ENCODE measurements at places on chromosomes 12 and 14.

DNA sequence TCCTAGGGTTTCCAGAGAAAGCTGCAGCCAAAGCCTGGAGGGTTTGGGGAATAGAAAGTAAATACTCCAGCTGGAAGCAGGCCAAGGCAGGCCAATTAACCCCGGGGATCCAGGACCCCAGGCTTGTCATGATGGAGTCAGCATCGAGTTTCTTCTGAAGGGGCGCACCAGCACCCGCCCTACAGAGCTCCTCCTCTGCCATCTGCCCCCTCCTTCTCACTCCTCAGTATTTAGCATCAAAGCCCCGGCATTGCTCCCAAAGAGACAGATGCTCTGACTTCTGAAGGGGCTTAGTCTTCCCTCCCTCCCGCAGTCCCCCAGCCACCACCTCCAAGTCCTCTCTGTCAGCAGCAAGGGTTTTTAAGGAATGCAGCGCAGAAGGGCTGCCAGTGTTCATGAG is 285.1 kb upstream of the NOS1 start:
- DNase-seq, result no peak

- no peak for DNase-seq
Measured at GRCh38 chr12:17918013-17918412, 172.0 kb downstream of the RERGL start.

DNA sequence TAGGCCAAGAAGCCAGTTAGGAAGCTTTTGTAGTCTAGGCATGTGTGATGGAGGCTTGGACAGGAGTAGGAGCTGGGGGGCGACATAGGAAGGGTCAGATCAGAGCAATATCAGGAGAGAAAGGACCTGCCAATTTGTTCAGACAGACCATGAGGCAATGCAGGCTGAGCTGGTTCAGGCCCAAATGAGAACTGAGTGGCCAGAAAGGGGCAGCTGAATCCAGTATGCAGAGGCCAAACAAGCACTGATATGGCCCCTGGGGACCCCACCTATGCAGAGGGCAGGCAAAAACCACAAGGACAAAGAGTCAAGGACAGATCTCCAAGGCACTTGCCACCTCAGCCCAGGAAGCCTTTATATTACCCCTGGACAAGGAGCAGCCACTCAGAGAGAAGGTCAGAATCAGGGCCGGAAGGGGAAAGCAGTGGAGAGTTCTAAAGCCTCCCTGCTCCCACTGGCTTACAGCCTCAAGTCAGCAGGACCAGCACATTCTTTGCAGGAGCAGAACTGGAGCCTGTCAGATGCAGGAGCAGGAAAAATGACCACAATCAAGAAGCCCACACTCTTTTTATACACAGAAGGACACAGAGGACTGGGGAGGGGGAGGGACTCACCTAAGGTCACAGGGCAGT is 37.2 kb downstream of the CLMN start:
- no peak for DNase-seq

GRCh38 chr14:105487986-105488777 is 1.5 kb downstream of the CRIP1 start:
- DNase-seq, result no peak

DNA sequence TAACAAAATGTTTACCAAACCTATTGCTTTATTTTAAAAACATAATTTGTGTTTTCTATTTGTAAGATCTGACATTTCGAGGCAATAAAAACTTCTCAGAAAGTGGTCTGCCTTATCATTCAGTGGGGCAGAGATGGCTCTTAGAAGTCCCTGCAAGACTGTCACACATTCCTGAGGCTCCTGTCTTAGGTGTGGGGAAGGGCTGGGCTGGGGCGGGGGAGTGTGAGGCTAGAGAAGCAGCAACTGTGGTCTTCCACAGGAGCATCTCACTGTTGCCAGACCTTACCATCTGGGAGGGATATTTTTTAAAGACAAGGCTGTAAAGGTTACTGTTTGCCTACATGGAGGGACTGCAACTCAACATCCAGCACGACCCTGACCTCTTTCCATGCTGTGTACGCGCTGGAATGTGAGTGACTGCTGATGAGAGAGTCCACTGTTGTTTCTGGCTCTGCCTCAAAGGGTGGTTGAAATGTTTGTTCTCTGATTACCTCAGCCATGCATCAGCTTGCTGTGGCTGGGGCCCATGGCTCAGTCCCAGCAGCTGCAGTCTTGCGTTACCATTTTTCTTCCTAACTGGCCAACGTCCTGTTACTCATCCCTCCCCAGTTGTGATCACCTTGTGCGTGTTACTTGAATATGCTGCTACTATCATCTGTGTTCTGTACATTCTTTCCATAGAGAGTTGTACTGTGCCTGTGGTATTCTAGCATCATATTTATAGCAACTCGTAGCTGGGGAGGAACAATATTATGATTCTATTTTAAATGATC is 12.4 kb downstream of the ERG28 start:
- no peak for DNase-seq

GRCh38 chr14:54549862-54550261 is 17.1 kb upstream of the SAMD4A start:
- no peak for DNase-seq

GRCh38 chr14:71762575-71762974 is 169.7 kb upstream of the RGS6 start:
- no peak for DNase-seq

DNA sequence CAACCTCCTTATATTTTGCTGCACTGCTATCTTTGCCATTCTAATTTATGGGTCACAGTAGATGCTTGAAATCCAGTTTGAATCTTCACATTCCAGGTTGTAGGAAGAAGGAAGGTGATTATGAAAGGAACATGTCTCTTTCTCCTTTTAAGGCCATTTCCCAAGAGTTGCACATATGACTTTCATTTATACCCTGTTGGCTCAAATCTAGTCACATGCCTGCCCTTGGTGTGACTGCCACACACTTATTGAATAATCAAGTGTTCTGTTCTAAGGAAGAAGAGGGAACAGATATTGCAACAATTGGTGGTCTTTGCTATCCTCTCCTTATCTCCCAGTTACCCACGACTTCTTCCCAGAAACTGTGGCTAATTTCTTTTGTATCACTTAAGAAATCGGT is 404.3 kb downstream of the TMEM117 start:
- no peak for DNase-seq

- DNase-seq, result no peak
Measured at GRCh38 chr12:863285-863684, 86.2 kb downstream of the RAD52 start.

- DNase-seq, result no peak
Measured at GRCh38 chr12:88856201-88856600, 275.9 kb upstream of the KITLG start.

- no peak for DNase-seq
Measured at GRCh38 chr12:50453872-50454271, 50.9 kb upstream of the DIP2B start.

DNA sequence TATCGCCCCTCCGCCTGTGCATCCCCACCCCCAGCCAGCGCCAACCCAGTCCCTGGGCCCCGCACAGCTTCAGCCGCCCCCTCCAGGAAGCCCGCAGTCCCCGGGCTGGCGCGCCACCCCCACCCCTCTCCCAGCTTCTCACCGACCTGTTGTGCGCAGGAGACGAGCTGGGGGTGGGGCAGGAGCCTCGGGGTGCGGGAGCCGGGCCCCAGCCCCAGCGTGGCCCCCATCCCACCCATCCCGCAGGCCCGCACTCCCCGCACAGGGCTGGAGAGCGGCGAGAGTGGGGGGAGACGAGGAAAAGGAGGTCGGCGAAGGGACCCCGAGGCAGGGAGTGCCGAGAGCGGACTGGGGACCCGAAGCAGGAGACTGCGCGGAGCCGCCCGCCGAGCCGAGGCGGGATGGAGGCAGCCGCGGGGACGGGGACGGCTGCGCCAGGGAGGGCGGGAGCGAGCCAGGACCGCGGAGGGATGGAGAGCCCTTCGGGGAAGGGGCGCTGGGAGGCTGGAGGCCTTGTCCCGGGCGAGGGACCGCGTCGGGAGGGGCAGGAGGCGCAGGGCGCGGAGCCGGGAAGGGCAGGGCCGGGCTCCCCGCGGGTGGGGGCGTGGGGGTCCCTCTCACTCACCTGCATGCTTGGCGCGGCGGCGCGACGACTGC is 498 bp downstream of the PIANP start:
- DNase-seq, result no peak

- DNase-seq, result no peak
Measured at GRCh38 chr14:52355016-52355431, 40.9 kb downstream of the PTGER2 start.

DNA sequence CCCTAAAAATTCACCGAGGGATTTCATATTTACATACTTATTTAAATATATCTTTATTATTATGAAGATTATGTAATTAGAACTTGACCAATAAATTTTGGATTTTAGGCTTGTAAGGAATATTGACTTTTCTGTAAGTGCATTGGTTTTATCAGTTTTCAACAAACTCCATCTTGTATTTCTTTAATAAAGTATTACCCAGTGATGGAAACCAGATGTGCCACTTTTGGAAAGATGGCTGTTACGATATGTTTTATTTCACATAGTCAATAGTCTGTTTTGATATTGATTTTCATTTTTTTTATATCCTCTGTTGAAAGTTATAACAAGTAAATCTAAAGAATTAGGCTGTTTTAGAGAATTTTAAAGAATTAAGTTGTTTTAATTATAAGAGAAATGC is 1.8 kb downstream of the MON2 start:
- DNase-seq, result no peak

DNA sequence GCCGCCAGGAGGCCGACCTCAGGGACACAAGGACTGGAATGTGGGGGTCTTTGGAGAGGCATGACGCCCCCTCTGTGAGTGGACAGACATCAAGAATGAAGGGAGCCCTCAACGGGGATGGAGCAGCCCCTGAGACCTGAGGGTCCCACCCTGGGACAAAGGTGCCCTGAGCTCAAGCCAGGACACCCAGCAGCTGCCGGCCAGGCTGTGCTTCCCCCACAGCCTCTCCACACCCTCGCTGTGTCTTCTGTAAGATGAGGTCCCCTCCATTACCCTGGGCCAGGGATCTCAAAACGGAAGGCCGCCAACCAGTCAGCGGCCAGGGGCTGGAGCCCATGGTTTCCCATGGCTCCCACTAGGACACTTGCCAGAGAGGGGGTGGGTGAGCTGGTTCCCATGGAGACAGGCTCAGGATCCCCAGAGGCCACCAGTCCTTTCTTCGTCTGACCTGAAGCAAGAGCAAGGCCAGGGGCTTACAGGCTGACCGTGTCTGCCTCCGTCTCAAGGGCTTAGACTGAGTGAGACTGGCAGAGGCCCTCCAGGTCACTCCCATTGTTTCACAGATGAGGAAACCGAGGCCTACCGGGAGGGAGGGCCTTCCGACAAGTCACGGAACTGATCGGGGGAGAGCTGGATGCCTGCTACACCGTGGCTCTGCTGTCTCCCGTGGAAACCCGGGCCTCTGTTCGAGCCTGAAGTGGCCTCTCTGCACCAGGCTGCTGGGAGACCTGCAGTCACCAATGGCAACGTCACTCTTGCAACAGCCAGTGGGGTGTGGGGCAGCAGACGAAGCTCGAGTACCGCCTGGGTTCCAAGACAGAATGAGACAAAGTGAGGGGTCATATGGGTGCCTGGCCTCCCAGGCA is 91.7 kb upstream of the DIO3 start:
- DNase-seq, result no peak

DNA sequence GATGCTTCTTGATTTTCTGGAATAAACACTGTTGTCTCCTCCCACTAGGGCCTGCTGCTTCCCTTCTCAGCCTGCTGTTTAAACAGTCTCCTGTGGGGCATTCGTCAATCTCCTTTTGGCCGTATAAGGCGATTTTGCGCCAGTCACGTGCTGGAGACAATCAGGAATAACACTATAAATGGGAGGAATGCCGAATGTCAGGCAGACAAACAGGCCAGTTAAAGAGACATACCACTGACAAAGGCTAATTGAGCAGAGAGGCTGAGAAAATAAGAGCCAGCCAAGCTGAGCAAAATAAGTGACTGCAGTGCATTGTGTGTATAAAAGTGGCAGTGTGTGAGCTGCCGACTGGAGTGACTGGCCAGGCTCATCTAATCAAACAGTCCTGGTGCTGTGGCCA is 23.3 kb downstream of the DMAC2L start:
- DNase-seq, result no peak

GRCh38 chr14:68785534-68786490 is 7.1 kb downstream of the ZFP36L1 start:
- no peak for DNase-seq

- DNase-seq, result no peak
Measured at GRCh38 chr14:34199585-34199984, 248.7 kb upstream of the EGLN3 start.

DNA sequence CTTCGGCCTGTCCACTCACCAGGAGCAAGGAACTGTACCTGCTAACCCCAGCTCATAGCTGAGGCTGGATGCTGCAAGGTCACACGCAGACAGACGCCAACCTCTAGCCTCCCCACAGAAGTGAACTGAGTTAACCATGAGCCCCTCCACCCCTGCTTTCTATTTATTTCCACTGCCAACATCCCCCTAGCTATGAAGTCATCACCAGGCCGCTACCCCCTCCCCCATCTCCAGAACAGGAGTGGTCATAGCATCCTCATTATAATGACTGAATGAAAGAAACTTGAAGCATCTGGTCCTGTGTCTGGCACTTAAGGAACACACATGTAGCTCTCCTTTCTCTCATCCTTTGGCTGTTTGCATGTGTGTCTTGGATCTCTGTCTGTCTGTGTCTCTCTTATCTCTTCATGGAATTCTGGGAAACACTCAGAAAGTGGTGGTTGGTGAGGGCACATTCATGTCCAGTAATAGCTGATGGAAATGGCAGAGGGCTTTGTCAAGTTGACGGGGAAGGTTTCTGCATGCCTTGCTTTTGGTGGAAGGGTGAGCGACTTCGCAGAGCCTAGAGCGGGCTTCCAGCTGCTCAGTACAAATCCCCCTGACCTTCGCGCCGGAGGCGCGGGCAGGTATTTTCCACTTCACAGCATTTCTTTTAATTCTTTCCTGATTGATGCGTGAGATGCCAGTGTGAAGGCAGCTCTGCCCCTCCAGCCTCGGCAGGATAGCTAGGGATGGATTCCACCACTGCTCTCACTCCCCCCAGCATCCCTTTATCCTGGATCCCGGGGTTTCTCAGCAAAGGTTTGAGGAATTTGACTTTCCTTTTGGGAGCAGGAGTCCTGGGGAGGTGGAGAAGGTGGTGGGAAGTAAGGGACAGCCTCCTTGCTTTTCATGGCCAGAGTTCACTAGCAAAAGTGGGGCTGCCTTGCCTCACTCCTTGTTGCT is 198.2 kb downstream of the CHST11 start:
- DNase-seq, result no peak

GRCh38 chr14:75260025-75260763 is 18.4 kb upstream of the FOS start:
- no peak for DNase-seq

GRCh38 chr14:68160779-68161546 is 341.4 kb downstream of the RAD51B start:
- no peak for DNase-seq
